ENCODE measurements at places on chromosomes 7 and 10.
A peak's percentile ranks its signal among the peaks of the same experiment; 100 is the strongest.

- DNase-seq, result no peak
Measured at GRCh38 chr7:51261117-51261835, 55.3 kb downstream of the COBL start.

- DNase-seq, result no peak
Measured at GRCh38 chr10:109911903-109912302, 11.4 kb downstream of the XPNPEP1 start.

- no peak for DNase-seq
Measured at GRCh38 chr10:122532601-122533296, 27.8 kb upstream of the DMBT1 start.

DNA sequence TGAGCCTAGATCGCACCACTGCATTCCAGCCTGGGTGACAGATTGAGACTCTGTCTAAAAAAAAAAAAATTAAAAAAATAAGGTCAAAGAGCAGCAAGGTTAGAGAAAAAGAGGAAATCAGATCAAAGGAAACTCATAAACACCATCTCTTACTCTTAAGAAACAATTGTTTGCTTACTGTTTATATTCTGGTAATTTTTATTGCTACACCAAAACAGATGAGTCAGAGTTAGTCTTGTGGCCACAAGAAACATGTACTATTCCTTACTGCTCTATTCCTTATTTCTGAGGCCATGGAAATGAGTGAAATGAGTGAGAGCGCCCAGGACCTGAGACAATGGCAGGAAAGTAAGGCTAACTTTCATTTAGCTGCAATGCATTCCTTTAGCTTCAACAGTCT lies 387.3 kb downstream of the HPSE2 start:
- no peak for DNase-seq

DNA sequence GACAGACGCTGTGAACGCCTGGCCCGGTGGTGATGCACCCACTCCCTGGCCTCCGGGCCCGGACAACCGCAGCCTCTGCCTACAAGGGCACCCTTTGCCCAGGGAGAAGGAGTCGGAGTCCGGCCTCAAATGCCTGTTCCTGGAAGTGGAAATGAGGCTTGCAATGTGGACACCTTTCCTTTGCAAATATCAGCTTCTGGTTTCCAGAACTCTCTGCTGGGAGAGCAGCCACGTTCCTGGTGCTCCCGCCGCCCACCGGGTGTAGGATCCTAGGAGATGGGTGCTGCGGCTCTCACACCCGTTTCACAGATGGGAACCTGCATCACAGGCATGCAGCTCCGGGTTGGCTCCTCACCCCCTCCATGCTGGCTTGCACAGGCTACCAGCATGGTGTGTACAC lies 2.9 kb downstream of the FOXL3 start:
- DNase-seq, result no peak

GRCh38 chr7:78510580-78511188 lies 712.1 kb downstream of the PHTF2 start:
- DNase-seq, result peak; percentile 4

DNA sequence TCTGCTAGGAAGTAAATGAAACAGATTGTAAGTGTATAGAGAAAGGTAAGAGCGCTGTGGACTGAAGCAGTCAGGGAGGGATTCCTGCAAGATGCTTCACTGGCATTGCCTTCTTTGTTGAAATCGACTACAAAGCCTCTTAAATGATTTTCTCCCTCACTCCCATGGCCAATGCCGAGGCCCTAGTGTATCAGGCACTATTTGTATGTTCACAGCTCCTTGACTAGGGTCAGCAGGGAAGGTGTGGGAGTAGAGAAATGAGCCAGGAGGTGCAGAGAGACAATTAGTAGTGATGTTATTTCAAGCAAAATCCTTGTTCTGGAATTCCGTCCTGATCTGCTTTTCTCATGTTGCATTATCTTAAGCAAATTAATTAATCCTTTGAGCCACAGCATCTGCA lies 22.9 kb upstream of the DUSP5 start:
- no peak for DNase-seq

DNA sequence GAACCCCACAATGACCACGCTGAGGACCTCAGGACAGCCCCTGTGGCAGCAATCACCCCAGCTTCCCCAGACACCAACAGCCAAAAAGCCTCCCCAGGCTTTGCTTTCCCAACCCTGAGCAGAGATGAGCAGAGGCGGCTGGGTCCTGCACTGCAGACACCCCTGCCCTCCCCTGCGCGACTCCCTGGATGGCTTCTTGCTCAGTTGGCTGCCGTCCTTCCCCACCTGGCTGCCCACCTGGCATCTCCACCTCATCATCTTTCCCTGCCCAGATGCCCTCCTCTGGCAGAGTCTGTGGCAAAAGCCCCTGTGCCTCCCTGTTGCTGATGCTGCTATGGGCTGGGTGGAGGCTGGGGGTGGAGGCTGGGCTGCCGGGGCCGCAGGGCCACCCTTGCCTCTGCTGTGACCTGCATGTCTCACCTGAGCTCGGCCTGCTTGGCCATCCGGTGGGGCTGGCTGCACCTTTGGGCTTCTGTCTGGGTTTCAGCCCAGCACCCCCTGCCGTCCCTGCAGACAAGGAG lies 567.7 kb downstream of the TCERG1L start:
- no peak for DNase-seq

DNA sequence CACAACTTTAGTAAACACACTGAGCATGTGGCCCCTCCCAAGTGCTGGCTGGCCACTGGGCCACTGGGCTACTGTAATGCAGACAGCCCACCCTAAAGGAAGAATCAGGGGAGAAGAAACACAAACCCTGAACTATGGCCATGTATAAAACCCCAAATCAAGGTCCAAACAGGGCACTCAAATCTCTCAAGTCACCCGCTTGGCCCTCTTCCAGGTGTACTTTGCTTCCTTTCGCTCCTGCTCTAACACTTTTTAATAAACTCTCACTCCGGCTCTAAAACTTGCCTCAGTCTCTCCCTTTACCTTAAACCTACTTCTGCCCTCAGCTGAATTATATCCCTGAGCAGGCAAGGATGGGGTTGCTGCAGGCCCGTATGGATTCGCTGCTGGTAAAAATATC lies 72.6 kb downstream of the TPK1 start:
- no peak for DNase-seq

GRCh38 chr7:108351729-108352131 lies 104.5 kb downstream of the NRCAM start:
- no peak for DNase-seq

DNA sequence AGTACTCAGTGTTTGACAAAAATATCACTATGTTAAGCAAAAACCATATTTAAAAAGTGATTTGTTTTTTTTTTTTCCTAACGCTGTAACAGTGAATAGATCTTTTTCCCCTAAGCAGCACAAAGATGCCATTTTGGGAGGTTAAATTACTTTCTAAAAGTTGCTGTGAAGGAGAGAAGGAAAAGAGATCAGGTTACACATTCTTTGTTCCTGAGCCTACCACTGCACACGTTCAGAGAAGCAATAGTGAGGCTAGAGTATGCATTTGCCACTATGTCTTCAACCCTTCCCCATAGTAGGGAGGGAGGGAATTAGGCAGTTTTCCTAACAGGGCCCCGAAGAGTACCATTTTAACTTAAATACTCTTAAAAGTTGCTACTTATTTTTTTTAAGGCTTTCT lies 38.9 kb downstream of the BMPR1A start:
- no peak for DNase-seq

GRCh38 chr10:107708981-107709380 lies 544.5 kb upstream of the SORCS1 start:
- no peak for DNase-seq

DNA sequence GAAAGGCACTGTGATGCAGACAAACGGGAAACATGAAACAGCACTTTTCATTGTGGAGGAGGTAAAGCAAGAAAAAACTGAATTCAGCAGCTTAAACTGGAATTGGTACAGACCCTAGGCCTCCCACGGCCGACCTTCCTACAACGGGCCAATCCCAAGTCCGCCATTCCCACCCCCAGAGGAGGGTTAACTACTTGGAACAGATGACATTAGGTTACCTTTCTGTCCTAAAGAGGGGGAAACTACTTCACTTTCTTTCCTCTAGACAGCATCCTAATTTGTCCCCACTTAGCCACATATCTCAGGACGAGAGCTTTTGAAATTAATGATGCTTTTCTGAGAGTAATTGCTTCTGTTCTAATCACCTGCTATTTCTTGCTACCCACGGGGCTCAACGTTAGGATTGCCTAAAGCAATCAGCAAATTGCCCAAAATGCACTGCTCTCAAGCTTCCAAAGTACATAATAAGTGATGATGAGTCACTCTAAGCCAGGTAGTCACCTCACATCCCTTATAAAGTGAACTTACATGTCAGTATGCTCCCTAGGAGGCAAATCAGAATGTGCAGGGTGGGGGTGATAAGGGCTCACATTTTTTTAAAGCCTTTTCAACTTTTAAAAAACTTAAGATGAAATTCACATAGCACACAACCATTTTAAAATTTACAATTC lies 36.7 kb downstream of the LSM5 start:
- DNase-seq, result no peak

DNA sequence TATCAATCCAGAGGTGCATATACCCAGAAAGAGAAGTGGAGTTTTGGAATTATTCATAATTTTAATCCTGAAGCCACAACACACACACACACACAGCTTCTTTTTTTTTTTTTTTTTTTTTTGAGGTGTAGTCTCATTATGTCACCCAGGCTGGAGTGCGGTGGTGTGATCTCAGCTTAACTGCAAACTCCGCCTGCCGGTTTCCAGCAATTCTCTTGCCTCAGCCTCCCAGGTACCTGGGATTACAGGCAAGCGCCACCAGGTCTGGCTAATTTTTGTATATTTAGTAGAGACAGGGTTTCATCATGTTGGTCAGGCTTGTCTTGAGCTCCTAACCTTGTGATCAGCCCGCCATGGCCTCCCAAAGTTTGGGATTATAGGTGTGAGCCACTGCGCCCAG lies 35.4 kb downstream of the TET1 start:
- no peak for DNase-seq

DNA sequence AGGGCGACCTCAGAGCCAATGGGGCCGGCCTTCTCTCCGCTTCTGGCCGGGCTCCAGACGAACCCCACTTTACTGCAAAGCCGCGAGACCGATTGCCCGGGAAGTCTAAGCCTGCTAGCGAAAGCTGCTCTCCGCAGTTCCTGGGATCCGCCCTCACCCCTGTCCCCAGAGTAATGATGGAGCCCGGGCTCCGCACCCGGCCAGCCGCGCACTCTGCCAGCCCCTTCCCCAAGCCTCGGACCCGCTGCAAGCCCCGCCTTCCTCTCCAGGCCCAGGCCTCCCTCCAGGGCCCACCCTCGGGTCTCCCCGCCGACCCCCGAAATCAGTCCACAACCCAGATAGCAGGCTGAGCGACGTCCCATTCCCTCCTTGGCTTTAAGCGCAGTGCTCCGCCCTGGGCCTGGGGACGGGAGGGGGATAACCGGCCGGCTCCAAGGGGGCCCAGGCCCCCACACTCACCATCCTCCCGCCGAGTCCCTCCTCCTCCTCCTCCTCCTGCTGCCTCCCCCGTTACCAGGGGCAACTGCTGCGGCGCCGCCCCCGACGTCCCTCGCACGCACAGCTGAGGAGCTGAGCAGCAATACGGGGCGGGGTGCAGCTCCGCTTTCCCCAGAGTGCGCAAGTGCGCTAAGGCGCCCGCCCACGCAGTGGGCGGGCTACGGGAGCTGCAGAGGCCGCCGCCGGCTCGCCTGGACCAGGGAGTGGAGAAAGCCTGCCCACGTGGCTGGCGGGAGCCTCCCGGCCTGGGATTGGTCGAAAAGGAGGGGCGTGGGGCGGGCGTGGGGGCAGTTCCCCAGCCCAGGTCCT lies at the start of gene ARL3:
Gene ARL3, minus strand, starts transcription at position 584 of the 807 bp plus-strand sequence. Its CDS starts 122 bp downstream, at position 462.
- peak; percentile 100 for DNase-seq

DNA sequence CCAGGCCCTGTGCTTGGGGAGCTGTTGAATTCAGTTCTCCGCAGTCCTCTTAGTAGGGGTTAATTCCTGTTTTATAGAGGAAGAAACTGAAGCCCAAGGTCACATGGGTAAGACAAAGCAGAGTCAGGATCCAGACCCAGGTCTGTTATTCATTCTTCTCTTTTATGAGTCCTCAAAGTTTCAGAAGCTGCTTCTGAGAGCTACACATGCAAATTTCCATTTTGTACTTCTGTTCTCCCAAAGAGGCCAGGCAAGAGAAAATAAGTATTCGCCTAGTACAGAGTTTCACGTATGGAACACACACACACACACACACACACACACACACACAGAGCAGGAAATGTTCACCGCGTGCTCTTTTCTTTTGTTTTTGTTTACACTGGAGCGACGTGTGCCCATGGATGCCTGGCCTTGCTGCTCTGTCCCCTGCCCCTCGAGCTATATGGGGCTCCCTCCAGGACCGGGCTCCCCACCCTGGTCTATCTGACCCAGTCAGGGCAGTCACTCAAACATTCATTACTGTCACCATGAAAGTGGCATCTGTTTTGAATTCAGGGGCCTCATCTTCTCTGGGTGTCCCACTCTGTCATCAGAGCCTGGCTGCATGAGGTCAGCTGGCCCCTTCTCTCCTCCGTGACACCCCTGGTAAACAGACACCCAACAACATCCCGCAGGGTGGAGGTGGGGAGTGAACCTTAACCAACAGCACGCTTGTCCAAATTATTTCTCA lies 84.4 kb downstream of the TNS3 start:
- peak; percentile 90 for DNase-seq

DNA sequence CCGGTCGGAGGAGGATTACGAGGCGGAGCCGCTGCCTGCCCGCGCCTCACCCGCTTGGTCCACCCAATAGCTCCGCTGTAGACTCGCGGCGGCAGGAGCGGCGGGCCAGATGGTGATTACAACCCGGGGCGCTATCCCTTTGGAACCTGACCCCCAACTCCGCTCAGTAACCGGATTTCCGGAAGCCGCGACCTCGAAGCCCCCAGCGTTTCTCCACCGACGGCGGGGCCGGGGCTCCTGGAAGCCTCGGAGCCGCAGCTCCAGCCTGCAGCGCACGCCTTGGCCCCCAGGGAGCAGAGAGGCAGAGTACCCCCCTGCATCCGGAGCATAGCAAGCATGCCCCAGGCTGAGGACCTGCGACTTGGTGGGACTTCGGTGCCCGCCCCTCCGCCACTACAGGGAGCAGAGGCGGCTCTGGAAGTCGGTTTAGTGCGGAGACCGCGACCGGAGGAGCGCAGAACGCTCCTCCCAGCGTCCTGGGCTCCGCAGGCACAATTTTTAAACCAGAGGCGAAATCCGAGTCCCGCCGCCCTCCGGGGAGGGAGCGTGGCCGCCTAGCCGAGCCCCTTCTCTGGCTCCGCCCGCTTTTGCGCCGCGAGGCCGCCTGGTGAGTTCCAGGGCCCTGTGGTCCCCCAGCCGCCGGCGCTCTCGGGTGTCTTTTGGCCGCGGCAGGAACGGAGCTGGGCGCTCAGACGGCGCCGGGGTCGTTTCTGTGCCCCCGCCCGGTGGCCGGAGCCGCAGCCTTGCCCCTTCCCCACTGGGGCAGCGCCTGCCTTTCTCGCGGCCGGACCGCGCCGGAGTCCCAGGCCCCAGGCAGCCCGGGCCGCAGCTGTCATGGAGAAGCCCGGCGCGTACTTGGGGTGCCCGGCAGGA lies 28.2 kb upstream of the BMS1 start:
- DNase-seq, result no peak

- DNase-seq, result no peak
Measured at GRCh38 chr10:51651063-51651462, 48.3 kb downstream of the CSTF2T start.

Data from inflammatory macrophage treated with lipopolysaccharide for 4 hours (primary cell).